Aorta (tissue), 5 donors: ENCODE measurements at places on chromosomes 16 and 17. TPM values are rescaled to one million over a fixed set of nuclear protein-coding genes. Genes with fewer than 3 reads are reported as not detected.

ITGAL gene
- total RNA-seq: 7.9 TPM

DNA sequence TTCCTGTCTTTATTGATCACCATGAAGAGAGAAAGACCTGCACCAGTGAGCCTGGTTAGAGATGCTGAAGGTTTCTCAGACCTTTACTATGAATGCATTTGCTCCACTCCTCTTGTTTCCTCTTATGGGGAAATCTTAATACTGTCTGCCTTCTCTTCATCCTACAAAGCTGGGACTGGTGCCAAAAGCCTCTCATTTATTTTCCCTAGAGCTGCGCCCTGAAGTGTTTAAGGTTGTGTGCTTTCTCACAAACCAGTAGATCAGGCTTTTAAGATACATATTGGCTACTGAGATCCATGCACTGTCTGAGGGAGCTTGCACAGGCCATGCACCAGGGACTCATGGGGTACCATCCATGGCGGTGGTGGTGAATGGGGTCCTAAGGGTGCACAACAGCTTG is 286.1 kb upstream of the PMFBP1 start:
- no peaks in the 10 kb centered on the region for H3K4me1 ChIP-seq
- no peaks in the 10 kb centered on the region for H3K36me3 ChIP-seq
- DNase-seq: no peak
- H3K27me3 ChIP-seq: peaks cover 2% of the 10 kb centered on the region
- H3K27ac ChIP-seq: no peak overlapping the region
- H3K4me3 ChIP-seq: no peak overlapping the region

- H3K36me3 ChIP-seq: no peaks in the 10 kb centered on the region
- no peak for DNase-seq
- H3K27me3 ChIP-seq: no peaks in the 10 kb centered on the region
Measured at GRCh38 chr16:83952587-83952939, 477 bp upstream of the OSGIN1 start.

DNA sequence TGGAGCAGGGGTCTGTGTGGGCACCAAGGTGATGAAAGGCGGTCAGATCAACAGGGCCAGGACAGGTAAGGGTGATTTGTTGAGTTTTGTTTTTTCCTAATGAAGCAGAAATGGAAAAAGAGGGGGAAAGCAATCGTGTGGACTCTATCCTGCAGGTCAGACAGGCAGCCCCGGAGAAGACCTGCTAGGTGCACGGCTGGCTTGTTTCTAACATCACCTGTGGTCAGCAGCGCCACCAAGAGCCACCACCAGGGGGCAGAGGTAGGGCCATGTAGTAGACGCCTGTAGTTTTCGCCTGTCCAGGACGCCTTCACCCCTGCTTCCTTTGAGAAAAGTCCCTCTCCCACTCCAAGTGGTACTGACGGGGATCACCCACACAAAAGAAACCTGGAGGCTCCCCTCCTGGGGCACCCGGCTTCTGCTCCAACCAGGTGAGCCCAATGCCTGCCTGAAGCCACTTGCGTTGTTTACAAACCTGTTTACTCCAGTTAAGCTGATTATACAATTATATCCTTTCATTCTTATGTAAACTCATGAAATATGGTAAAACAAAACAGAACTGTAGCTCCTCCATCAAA is 54.2 kb upstream of the SEC14L1 start:
- peak; percentile 95 for DNase-seq
- H3K36me3 ChIP-seq: no peaks in the 10 kb centered on the region
- no peaks in the 10 kb centered on the region for H3K4me1 ChIP-seq
